CD4-positive, CD25-positive, alpha-beta regulatory T cell (primary cell): ENCODE measurements at places on chromosomes 6 and 20.
A peak's percentile ranks its signal among the peaks of the same experiment; 100 is the strongest.

- no peak for DNase-seq
These were observed 72.5 kb downstream of the PREP start for GRCh38 chr6:105330364-105330763.

DNA sequence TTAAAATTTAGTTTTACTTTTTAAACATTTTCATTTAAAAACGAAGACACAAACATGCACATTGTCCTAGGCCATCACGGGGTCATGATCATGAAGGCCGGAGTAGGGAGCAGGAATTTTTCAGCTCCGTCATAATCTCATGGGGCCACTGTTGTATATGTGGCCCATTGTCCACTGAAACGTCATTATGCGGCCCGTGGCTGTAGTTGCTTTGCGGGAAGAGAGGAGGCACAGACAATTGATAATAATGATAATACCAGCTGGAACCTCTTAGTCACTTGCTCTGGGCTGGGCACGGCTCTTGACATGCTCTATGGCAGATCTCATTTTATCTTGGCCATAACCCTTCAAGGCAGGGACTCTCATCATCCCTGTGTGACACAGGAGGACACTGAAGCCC is 56.5 kb upstream of the FNDC1 start:
- no peak for DNase-seq

GRCh38 chr6:81998432-81998831 is 246.0 kb upstream of the TENT5A start:
- no peak for DNase-seq

GRCh38 chr6:30323806-30324205 is 2.9 kb upstream of the TRIM39 start:
- DNase-seq, result no peak

DNA sequence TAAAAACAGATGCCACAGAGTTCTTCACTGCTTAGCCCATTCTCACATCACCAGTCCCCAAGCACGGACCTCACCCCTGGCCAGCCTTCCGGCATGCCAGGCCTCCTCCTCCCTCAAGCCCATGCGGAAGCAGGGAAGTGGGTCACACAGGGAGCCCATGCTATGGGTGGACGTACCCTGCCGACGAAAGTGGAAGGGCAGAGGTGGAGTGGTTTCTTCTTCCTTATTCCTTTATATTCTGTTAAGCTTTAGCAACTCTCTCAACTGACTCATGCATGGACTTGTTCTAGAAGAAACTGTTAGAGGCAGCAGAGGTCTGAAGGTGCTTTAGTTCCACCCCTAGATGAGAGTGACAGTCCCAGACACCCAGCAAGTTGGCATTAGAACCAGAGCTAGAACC is 118.6 kb downstream of the LY86 start:
- no peak for DNase-seq

DNA sequence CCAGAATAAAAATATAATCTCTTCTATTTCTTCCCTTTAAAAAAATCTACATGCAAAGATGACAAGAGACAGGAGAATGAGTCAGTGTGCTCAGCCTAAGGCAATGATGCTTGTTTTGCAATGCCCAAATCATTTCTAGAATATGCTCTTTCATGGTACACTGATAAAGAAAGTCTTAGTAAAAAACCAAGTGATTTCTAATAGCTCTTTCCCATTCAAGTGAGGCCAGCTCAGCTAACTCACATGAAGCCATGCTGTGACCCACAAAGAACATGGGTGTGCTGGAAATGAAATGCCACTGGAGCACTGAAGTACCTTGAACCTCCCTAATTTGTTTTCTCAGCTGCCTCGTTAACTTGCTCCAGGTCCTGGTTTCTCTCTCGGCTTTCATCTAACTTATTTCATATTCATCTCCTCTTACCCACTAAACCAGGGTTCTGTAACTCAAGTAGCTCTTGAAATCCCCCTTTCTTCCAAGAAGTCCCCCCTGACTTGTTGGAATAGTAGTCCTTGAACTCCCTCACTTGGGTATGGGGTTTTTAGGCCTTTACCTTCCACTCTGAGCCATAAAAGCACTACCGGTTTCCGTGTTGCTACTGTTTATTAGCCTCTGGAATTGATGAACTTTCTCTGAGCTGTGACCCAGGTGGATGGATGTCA is 92.7 kb downstream of the IRF4 start:
- no peak for DNase-seq

DNA sequence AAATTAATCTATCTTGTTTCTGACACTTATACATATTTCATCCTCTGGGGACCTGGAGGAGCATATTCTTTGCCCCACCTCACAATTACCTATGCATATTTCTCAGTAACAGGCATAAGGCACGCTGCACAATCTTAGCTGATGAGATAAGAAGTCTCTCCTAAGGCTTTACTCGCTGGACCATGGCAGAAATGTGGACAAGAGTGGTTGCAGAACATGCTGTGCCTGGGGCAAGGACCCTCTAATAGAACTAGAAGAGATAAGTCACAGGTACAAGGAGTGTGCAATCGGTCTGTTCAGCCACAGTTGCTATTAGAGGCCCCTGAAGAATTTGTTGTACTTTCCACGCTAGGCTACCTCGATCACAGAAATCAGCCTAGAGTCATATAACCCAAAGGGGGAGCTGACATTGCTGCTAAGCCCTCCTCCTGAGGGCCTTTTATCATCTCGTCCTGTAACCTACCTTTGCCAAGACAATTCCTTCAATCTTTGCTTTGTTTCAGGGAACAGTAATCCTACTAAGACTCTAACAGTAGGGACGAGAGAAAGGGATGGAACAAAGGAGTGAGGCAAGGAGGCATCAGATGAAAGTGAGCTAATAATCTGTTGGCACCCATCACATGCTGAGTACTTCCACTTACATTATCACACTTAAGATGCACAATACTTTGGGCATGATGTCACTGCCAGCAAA is 16.1 kb upstream of the DEFB129 start:
- no peak for DNase-seq

DNA sequence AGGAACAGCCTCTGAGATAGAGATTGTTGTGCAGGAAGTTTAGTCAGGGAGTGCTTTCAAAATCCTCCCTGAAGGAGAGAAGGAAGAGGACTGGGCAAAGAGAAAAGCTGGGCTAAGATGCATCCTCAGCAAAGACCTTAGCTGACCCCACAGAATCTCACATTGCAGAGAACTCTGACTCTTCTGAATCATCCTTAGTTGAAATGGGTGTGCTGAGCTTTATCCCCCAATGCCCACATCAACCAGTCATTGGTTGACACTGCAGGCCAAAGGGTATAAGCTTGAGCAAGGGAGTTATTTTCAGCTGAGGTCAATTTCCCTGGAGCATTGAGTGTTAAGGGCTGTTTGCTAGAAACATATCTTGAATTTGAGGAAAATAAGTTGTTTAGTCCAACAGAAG is 732.2 kb downstream of the CBLN4 start:
- DNase-seq, result no peak

GRCh38 chr6:159233365-159234101 is 64.3 kb downstream of the FNDC1 start:
- DNase-seq, result no peak

- no peak for DNase-seq
These were observed 380.9 kb downstream of the UTRN start for GRCh38 chr6:144665932-144666450.

DNA sequence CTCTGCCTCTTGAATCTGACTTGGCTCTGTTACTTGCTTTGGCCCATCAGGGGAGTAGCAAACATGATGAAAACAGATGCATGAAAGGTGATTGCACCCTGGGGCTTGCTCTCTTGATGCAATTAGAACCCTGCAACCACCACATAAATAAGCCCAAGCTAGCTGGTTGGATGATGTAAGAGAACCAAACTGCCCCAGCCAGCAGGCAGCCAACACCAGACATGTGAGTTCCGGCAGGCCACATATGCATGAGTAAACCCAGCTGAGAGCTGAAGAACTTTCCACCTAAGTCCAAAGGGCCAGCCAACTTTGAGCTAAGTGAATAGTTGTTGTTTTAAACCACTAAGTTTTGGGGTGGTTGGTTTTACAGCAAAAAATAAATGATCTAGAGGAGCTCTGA is 268.4 kb downstream of the FARS2 start:
- no peak for DNase-seq

DNA sequence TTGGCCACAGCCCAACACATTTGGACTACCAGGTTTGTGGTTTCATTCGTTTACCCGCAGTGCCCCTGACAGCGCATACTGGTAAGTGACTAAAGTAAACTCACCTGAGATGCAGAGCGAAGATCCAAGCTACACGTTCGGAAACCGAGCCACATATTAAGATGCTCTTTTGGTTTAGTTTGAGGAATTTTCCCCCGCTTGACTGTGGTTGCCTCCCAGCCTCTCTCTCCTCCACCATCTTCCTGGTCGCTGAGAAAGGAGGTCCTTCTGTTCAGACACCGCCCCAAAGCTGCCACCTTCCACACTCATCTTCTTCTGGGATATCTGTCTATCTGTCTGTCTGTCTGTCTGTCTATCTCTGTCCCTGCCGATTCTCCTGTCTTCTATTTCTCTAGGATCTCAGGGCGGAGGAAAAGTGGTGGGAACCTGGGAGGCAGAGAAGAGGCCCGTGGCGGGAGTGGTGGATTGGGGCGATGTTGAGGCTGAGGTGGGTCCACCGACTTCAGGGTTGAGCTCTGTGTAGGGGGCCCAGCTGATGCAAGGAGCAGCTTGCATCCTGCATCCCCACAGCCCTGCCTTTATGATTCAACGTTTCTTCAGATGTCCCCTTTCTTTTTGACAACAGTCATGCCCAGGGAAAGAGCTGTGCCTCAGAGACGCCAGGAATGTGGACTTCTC is 196.9 kb upstream of the ZNF184 start:
- no peak for DNase-seq

DNA sequence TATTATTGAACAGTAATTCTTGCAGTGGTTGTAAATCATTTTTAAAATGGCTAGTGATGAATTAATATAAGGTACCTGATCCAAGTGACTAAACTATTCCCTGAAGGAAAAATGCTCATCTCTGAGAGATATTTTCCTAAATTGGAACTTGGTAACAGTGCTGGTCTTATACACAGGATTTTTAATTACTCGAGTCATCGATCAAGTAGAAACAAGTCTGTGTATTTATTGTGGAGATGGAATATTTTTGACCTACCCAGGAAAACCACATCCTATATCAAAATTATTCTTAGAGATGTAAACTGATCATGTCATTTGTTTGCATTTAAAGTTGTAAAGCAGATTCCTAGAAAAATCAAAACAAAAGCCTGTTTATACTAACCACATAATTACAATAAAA is 166.9 kb downstream of the MOXD1 start:
- DNase-seq, result no peak

DNA sequence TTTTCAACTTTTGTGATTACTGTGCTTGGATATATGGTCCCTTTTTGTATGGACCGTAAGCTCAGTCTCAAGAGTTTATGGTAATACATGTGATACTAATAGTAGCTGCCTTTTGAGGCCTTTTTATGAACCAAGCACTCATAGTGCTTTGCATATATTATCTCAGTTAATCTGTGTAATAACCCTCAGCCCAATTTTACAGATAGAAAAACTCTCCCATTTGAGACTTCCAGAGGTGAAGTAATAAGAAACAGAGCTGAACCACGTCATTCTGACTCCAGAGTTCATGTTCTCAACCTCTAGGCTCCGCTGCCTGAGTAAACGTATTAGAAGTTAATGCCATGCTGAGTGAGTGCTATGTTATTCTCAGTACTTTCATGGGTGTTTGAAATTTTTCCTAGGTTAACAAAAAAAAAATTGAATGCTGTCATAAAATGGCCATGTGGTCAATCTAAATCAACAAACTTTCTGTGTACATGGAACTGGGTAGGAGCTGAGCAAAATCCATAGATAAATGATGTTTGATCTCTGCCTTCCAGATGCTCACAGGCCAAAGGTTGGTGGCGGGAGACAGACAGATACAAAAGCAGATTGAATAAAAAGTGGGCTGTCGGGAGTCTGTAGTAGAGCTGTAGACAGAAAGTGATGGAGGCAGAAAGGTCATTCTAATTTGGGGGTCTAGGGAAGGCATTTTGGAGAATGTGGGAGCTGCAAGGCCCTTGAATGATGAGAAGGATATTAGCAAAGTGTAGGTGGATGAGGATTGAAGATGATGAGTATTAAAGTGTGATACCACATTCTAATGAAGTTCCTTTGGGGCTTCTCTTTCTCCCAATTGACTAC is 22.6 kb upstream of the ELOVL2 start:
- DNase-seq, result no peak

DNA sequence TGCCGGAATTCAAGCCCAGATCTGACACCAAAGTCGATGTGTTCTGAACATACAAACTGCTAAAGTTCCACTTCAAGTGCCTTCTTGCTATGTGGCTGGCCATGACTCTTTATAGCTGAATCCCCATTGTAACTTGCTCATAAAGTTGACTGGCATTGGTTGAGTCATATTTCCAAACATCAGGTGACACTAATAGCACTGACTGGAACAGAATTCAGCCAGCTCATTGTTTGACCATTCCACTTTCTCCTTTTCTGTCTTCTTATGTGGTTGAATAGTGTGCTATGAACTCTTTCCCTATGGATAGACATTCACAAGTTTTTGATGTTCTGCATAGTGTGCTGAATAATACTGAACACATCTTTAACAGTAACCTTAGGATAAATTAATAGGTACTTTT is 266.2 kb upstream of the ZFP64 start:
- DNase-seq, result no peak

DNA sequence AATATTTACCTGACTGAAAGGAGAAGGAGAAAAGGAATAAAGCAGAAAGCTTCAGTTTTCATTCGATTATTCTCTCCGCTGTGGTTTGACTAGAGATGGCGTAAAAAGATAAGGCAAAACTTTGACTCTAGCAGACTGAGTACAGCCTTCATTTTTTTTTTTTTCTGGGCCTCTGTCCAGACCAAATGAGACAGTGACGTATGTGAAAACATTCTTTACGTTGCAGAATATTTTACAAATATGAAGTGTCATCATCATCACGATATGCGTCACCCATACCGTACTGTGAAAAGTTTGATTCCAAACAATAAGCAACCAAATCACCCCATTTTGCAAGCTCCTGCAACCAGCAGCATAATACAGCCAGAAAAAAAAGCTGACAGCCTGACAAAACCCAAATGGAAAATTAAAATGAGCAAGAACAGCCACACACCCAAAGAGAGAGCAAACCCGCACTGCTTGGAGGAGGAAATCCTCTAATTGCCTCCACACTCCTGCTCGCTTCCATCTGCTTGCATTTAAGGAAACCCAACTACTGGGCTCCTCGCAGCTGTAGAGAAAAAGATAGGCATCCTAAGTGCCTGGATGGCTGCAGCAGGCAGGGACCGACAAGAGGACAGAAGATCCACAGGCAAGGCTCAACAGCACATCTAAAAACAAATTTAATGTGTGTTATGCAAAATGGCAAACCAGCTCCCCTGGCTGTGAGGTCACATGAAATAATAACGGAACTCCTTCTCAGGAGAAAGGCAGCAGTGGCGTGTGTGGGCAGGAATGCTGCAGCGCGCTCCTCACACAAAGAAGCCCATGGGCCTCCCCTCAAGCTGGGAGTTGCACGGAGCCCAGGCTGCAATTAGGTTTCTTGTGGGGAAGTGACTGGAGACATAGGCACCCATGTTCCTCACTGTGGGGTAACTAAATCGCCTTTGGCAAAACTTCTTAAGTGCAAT is 113.1 kb downstream of the FYN start:
- peak; percentile 77 for DNase-seq

DNA sequence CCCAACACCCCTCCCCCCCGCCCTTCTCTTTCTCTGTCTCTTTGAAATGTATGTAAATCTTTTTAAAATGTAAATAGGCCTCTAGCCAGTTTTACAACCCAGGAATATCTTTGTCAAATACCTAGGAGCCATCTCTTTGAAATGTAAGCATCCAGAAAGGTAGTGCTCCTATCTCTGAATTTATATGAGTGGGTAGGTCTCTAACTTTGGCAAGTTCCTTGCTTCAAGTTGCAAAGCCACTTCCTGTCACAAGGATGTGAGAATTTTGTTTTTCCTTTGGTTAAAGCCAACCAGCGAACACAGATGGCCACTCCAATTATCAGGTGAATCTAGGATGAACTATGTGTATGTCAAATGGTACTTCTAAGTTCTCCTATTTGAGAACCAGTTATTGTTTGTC is 6.2 kb upstream of the DEFB132 start:
- DNase-seq, result no peak
